T-helper 2 cell (primary cell): ENCODE measurements at places on chromosomes 16 and 17.

DNA sequence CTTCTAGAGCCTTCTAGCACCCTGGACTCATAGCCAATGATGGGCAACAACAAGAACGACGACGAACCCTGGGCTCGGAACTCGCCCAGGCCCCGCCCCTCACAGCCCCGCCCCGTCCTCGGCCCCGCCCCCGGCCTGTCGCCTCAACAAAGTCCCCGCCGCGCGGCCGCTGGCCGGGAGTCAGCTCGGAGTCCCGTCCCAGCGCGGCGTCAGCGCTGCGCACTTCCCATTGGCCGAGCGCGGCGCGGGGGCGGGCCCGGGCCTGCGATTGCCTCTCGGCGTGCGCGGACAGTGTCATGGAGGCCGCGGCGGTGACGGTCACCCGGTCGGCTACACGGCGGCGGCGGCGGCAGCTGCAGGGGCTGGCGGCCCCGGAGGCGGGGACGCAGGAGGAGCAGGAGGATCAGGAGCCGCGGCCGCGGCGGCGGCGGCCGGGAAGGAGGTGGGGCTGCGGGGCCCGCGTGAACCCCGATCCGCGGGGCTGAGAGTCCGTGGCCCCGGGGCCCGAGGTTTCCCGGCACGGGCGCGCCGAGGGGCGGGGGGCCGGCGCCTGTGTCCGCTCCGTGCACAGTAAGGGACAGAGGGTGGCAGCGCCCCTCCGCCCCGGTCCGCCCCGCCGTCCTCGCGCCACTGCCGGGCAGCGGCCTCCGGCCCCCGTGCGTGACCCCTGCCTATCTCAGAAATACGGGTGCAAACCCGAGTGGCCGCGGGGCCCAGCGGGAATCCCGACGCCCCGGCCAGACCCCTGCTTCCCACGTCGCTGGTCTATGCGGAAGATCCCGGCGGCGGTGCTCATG is at the start of gene ENGASE:
Gene ENGASE (plus strand): TSS at position 176 of the 797 bp plus-strand sequence. CDS start 121 bp downstream, at position 297.
- DNase-seq = peak; percentile 85

GRCh38 chr16:7090628-7091115 is 242.0 kb upstream of the RBFOX1 start:
- no peak for DNase-seq

DNA sequence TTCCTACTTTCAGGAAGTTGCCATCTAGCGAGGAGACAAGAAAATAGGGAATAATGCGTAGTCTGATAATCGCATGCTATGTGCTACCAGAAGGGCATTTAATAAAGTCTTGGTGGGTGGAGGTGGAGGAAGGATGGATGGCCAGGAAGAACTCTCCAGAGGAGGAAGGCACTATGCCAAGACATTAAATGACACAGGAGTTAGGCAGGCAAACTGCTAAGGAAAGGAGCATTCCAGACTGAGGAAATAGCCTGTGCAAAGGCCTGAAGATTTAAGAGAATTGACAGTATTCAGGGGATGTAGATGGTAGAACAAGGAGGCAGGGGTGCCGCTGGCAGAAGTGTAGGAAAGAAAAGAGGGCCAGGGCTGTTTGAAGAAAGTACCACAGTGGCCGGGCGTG is 19.3 kb upstream of the ARHGAP44 start:
- DNase-seq = no peak

GRCh38 chr16:53142823-53143568 is 88.2 kb downstream of the CHD9 start:
- no peak for DNase-seq

- no peak for DNase-seq
These were observed 40.0 kb upstream of the CCL1 start for GRCh38 chr17:34403006-34403405.
